ENCODE measurements at places on chromosomes 12 and 14. TPM values are rescaled to one million over a fixed set of nuclear protein-coding genes. Genes with fewer than 3 reads are reported as not detected.

DNA sequence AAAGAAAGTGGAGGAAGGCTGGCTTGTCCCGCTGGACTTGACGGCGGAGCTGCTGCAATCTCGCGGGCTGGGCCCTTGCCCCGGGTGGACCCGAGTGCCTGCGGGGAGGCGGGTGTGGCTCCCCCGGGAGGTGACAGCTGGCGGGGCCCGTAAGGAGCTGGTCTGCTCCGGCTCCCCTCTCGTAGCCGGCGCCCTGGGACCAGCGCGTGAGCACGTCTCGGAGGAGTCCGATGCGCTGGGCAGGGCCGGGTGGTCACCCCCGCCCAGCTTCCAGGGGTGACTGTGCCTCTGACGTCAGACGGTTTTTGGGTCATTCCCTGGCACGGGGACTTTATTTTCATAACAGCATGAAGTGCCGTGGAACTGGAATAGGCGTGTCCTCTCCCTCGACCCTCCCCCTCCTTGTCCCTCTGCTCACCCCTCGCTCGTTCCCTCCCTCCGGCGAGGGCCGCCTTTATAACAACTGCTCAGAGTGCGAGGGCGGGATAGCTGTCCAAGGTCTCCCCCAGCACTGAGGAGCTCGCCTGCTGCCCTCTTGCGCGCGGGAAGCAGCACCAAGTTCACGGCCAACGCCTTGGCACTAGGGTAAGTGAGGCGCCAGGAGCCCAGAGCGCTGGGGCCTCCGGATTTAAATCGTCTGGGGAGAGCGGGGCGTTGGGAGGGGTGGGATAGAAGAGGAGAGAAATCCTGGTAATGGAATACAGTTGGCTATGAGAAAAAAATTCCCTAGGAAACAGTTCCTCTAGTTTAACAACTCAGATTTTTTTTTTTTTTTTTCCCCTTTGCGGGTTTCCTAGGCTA is at the start of gene GPRC5A:
GPRC5A (plus strand) TSS at position 483 of the 801 bp plus-strand sequence. CDS start 16,688 bp downstream, outside the sequence.
- DNase-seq, result peak; percentile 96

DNA sequence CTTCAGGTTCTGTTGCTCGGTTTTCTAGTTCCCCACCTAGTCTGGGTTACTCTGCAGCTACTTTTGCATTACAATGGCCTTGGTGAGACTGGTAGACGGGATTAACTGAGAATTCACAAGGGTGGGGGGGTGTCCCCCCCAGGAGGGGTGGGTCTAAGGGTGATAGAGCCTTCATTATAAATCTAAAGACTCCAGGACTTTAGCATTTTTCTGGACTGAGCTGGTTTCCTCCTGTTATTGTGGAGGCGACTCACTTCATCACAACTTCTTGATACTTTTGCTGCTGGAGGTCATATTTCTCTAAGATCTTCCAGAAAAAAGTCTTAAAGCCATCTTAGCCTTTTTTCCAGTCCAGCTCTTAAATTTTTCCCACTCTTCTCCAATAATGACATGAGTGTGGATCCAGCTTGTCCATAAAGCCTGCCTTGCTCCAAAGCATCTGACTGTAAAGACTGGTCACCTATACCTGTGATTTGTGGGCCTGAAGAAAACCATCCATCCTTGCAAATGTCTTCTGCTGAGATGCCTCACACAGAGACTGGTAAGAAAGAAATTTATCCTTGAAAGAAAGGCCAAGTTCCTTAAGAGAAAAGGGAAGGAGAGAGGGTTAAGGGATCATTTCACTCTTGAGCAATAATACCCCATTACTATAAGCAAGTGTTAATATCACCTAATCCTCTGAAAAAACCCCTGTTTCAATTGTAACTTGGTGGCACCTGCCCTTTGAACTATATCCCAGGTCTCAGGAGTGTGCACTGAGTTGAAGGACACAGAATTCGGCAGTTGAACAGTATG is 19.7 kb upstream of the SLC2A14 start:
- DNase-seq, result no peak

DNA sequence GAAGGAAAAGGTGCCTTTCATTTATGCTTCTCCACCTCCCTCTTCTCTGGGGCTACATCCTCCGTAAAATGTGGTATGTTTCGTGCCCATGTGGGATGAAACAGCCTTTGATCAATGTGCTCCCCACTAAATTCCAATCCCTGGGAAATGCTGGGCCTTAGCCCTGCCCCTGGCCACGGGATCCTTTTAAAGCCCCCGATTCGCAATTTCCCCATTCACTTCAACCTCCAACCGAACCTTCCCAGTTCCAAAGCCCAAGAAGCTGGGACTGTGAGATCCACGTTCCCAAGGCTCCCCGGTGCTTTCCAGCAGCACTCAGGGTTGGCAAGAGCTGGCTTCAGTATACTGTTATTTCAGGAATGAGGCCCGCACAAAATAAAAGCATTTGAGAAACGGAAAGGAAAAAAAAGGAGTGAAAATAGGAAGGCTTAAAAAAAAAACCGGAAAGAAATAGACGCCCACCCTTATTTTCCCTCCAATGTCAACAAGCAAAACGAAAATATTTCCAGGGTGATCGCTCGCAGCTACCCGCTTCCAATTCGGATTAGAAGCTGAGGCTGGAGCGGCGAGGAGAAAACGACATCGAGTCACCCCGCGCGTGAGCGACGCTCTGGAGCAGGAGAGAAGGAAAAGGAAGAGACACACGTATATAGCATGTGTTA is 1.3 kb upstream of the FOXG1 start:
- no peak for DNase-seq

DNA sequence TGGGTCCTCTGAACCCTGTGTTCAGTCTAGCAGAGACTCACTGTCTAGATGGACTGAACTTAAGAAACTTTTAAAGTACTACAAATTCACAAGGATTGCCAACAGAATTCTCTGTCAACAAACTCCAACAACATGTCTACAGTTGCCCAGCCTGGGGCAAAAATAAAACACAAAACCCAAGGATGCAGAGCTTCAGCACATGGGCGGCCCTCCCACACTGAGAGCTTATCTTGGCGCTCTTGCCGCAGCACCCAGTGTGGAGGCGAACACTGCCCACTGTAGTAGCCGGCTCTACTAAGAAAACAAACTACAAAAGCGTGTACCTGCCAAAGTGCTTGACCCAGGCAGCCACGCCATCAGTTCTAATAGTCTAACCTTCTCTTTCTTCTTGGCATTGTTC is 66.7 kb downstream of the PTPN21 start:
- DNase-seq, result no peak

GRCh38 chr14:74134484-74134883 is 49.7 kb downstream of the LIN52 start:
- no peak for DNase-seq

DNA sequence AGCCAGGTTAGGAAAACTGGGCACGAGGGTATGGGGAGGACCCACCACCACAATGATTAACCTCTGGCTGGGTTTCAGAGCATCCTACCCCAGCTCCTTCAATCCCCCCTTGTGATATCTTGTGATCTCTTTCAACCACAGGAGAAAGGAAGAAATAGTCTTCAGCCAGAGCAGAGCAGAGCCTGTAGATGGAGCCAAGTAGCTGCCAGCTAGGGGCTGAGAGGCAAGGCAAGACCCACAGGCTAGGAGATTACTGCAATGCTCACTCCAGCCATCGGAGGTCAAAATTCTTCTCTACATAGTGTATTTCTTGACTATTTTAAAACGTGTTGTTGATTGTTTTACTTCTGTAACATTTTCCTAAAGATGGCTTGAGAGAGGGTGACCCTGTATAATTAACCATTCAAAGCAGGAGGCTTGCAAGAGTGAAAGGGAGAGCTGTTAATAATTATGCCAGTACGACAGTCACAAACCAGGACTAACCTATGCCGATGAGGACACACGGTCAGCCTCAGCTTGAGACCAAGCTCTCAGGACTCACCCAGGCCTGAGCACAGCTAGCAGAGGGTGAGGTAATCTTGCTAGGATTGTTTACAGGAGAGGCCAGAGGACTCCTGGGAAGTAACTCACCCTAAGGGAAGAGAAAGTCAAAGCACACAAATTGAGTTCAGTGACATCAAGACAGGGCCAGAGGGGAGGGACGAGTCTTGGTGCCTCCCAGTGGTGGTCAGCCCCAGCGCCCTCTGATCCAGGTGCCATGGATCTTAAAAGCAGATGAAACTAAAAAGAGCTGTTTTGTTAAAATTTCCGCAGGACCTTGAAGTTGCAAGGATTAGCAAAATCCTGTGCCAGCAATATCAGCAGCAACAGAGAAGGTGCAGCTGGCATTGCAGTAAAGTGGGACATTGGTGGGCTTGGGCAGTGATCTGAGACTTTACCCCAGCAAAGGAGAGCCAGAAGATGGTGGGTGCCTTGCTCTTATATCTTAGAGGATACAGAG is 29.8 kb upstream of the CDKN3 start:
- DNase-seq, result no peak

PRB2 gene
- not detected for total RNA-seq

WSCD2 gene
- total RNA-seq, result 9.7 TPM

Measured in aorta (tissue), 5 donors.